ENCODE measurements at places on chromosomes 2 and 18. TPM values are rescaled to one million over a fixed set of nuclear protein-coding genes. Genes with fewer than 3 reads are reported as not detected.

Gene PSD4
- 2.5 TPM for total RNA-seq

Gene SCN1A
- total RNA-seq, result not detected

Gene IL1B
- total RNA-seq, result 57.5 TPM

Gene AKAIN1
- total RNA-seq, result not detected

Gene C2orf92
- total RNA-seq, result 3.3 TPM

Gene MAPK4
- not detected for total RNA-seq

Gene LRATD1
- total RNA-seq, result 0.12 TPM

Gene RESP18
- not detected for total RNA-seq

Gene ACADL
- not detected for total RNA-seq

Gene UGT1A4
- total RNA-seq, result not detected

Gene GPD2
- total RNA-seq, result 103 TPM

Gene ZAP70
- 2.0 TPM for total RNA-seq

Gene UCN
- 0.48 TPM for total RNA-seq

Gene AQP12B
- total RNA-seq, result not detected

Gene COL4A4
- 1.4 TPM for total RNA-seq

Gene APCDD1
- total RNA-seq, result 4.7 TPM

Gene CYP26B1
- total RNA-seq, result 3.5 TPM

Gene FEV
- total RNA-seq, result not detected

Gene FABP1
- not detected for total RNA-seq

Gene CXCR4
- total RNA-seq, result not detected

Gene ALK
- 0.12 TPM for total RNA-seq

Gene TXNDC2
- 0.10 TPM for total RNA-seq

Gene ADCY3
- 21.3 TPM for total RNA-seq

Gene HSPD1
- total RNA-seq, result 286 TPM

Gene CCDC74A
- total RNA-seq, result 41.9 TPM

Gene XIRP2
- total RNA-seq, result 0.12 TPM

Gene EIF2AK3
- 19.9 TPM for total RNA-seq

Gene ADRA2B
- total RNA-seq, result not detected

Gene CPO
- total RNA-seq, result not detected

Data from RPMI7951 (cell line).